ENCODE measurements at places on chromosomes 5 and 9.

- no peak for DNase-seq
Observed at GRCh38 chr5:124074500-124074899, 562.5 kb downstream of the CSNK1G3 start.

- no peak for DNase-seq
Observed at GRCh38 chr5:37738057-37738691, 101.7 kb downstream of the GDNF start.

GRCh38 chr5:134103397-134103796 lies 11.1 kb upstream of the TCF7 start:
- peak; percentile 54 for DNase-seq

- DNase-seq = no peak
Observed at GRCh38 chr9:121439711-121440664, 59.7 kb downstream of the GGTA1 start.

GRCh38 chr5:132510076-132510475 lies 19.5 kb upstream of the IRF1 start:
- DNase-seq = no peak

- no peak for DNase-seq
Observed at GRCh38 chr9:75921391-75922127, 31.1 kb downstream of the PCSK5 start.

DNA sequence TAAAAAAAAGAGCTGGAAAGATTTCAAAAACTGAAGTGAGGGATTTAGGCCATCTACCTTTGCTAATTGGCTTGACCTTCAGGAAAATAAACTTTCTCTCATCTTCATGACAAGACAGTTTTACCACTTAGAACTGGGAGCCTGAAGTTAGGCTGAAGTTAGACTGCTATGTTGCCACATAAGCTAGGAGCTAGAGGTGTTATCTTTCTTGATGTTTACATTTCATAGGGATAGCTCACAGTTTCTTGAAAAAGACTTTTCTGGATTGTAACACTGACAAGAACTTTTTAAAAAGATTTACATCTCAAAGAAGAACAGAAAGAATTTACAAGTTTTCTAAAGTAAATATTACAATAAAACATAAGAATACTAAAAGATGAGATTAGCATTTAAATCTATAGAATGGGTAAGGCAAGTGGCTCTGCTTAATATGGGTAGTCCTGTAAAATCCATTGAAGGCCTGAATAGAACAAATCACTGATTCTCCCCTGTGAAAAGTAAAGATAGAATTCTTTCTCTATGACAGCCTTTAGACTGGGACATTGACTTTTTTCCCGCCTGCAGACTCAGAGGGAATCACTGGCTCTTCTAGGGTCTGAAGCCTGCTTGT lies 1665.4 kb upstream of the CDH9 start:
- DNase-seq = no peak

DNA sequence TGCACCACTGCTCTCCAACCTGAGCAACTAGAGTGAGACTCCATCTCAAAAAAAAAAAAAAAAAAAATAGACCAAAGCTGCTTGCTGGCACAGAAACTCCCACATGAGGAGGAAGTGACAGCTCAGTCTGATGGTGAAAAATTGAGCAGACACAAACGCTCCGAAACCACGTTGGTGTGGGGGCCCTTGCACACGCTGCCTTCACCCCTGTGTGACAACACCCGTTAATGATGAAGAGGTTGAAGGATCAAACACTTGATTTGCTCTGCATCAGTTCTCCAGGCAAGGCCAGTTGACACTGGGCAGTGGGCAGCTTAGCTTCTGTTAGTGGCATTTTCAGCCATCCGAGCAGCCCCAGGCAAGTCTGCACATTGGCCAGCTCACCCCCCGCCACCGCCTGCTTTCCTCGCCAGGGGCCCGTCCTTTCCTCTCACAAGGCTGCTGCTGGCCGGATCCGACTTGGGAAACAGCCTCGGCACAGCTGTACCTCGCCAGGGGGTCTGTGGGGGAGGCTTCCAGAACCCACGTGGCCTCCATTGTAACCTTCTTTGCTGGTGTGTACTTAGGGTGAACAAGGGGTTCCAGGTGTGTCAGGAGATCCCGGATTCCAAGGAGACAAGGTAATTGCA lies 79.8 kb downstream of the COL27A1 start:
- DNase-seq = peak; percentile 13

Data from stimulated activated CD4-positive, alpha-beta T cell treated with anti-CD3 and anti-CD28 coated beads, Interleukin-1b, Interleukin-23, amount 100 ng/mL, for 48 hours (primary cell).